ENCODE measurements at places on chromosomes 12 and 14.

GRCh38 chr12:51533799-51534198 is 57.2 kb upstream of the SCN8A start:
- DNase-seq = no peak

GRCh38 chr14:89378119-89378518 is 38.9 kb downstream of the FOXN3 start:
- no peak for DNase-seq

DNA sequence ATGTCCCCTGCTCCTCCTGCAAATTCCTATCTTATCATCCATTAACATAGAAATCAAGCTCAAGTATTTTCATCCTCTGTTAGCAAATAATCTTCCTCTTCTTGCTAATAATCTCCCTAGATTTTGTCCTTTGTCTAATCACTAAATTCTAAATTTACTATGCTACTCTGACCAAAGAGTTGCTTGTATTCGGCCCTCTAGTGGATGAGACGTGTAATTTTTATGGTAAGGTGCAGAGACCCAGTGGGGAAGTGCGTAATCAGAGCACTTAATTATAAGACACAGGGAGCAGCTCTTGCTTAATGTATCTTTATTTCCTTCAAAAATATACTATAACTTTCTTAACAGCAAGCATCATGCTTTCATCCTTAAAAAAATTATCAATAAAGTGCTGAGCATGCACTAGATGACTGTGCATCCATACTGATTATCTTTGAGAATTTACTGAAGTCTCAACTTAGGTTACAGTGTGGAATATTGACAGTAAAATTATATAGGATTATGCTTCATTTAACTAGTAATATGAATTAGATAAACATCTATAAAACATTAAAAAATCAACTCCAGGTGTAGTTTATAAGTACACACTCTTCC is 212.6 kb downstream of the SLC16A7 start:
- no peak for DNase-seq

- no peak for DNase-seq
These were observed 86.6 kb downstream of the PHLDA1 start for GRCh38 chr12:75944905-75945432.

DNA sequence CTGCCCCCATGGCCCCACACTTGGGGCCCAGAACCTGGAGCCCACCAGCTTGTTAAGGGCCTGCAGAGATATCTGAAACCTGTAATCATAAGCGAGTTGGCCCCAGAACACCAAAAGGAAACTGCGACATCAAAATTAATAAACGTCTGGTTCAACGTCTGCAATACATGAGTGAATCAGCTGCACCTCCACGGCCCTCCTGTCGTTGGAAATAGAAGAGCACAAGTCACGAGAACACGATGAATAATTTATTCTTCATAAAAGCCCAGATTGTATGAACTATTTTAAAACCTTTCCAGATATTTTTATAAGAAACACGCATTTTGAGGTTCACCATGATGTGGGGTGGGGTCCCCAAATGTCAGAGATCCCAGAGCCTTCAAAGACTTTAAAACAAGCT is 9.7 kb upstream of the CMKLR1 start:
- DNase-seq = no peak

- no peak for DNase-seq
These were observed 47.4 kb downstream of the CALM1 start for GRCh38 chr14:90444077-90444696.

DNA sequence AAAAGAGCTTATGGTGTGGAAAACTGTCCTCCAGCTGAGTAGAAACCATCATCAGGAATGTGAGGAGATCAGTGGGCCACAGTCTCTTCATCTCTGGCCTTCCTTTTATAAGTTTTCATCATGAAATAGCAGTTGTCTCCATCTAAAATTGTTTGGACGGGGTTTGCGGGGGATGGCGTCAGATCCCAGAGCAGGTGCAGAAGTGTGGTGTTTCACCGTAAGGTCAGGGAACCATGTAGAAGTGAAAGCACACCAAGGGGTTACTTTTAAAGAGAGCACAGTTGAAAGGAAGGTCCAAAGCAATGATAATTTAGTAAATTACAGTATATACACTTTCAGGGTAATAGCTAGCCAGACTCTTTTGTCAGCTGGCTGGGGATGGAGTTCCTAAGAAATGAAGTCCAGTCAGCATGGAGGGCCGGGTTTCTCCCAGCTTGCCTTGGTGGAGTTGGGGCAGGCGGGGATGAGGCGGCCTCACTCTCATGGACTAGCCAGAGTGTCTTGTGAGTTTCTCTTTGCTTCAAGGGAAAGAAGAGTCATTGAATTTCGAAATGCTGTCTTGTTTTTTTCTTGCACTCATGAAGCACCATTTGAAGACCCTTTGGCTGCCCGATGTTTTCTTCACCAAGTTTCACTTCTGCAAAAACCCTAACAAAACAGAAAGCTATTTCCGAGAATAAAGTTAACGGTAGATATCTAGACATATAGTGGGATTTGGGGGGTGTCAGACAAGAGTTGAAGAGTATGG is 100.6 kb downstream of the ETV6 start:
- DNase-seq = no peak

- no peak for DNase-seq
These were observed 153.6 kb upstream of the C14orf180 start for GRCh38 chr14:104425763-104426646.

DNA sequence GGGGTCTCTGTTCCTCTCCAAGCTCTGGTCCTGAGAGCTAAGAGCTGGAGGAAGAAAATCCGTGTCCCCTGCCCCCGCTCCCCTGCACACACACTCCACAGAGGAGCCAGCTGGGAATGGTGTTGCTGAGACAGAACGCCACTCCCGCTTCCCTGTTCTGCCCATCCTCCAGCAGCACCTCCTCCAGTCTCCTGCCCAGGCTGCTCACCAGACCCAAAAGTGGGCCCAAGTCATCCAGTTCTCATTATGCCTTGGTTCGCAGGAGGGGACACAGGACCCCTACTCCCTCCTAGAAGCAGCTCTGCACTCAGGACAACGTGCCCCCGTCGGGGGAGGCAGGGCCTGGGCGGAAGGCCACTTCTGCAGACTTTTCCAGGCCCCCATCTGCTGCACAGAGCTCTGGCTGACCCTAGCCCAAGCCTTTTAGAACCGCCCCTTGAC is 830 bp upstream of the TRMT61A start:
- no peak for DNase-seq

- no peak for DNase-seq
These were observed 91.6 kb downstream of the KTN1 start for GRCh38 chr14:55671641-55672040.

DNA sequence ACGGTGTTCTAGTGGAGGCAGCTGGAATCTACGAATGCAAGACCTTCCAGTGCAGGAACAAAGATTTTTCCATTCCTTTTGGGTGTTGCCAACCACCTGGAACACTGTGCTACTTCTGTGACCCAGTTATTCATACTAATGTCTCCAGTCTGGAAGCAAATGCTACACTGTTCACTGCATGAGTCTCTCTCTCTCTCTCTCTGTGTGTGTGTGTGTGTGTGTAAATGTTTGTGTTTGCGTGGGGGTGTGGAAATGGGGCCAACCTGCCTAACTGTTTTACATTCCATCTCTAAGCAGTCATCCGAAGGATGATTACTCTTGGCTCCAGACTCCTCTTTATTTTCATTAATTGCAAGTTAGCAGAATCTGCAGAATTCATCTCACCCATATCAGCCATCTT is 29.9 kb upstream of the YBX3 start:
- no peak for DNase-seq

GRCh38 chr14:40574780-40575179 is 1031.9 kb upstream of the LRFN5 start:
- DNase-seq = no peak

DNA sequence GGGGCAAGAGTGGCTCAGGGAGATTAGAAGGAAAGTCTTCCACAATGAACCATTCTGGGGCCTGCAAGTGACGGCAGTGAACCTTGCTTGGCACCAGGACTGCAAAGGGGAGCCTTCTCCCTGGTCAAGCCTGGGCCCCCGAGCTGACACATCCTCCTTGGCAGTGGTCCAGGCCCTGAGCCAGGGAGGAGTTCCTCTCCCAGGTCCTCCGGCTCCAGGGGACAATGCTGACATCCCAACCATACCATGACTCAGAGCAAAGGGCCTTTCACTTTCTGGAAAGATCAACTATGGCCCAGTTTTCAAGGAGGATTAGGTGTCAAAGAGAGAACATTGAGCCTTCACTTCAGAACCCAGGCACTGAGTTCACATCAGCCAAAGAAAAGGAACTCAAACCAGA is 756.5 kb upstream of the TBX3 start:
- no peak for DNase-seq

GRCh38 chr12:15527201-15528080 is 205.1 kb downstream of the PTPRO start:
- no peak for DNase-seq

DNA sequence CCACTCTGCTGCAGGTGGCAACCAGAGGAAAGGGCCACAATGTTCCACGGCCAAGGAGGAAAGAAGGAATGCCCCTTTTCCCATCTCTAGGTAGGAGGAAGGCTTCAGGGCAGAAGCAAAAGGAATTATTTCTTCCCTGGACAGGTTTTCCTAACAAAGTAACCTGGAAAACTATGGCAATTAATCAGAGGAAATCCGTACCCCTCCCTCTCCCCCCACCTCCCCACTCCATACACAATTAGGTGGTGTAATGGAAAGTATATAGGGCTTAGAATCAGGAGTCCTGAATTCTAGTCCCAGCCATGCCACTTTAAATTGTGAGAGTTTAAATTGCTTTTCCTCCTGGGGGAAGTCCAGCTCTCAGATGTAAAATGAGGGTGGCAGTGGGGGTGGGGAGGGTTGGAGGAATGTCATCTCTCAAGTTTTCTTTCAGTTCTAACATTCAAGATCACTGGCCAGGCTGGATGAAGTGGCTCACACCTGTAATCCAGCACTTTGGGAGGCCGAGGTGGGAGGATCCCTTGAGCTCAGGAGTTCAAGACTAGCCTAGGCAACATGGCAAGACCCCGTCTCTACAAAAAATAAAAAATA is 1.7 kb downstream of the DHH start:
- no peak for DNase-seq

- no peak for DNase-seq
These were observed 83.1 kb downstream of the KICS2 start for GRCh38 chr12:64139021-64139420.

DNA sequence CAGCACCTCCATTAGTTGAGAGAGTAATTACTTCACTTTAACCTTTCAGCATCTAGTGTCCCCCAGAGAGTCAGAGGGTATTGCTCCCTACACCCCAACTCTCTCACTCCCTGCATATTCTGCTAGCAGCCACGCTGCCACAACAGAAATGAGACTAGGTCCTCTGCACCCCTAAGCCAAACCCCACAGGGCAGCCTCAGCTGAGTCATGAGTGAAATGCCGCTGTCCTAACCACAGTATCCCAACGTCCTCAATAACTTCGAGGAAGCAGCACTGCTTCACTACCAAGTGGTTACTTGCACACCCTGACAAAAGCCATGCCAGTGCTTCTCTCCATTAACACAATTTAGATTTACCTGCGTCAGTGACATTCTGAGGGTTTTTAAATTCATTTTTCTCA is 6.9 kb upstream of the LYZ start:
- DNase-seq = no peak
